ENCODE measurements at places on chromosomes 6 and 20.

- H3K36me3 ChIP-seq, result no peaks in the 10 kb centered on the region
- H3K4me3 ChIP-seq, result no peak overlapping the region
- no peaks in the 10 kb centered on the region for H3K4me1 ChIP-seq
- H3K27me3 ChIP-seq, result peaks cover 13% of the 10 kb centered on the region
Measured at GRCh38 chr20:4507288-4507719, 214.4 kb upstream of the PRND start.

GRCh38 chr20:56257604-56258003 is 9.1 kb downstream of the MC3R start:
- no peaks in the 10 kb centered on the region for H3K36me3 ChIP-seq
- H3K4me3 ChIP-seq, result no peak overlapping the region
- DNase-seq, result no peak

DNA sequence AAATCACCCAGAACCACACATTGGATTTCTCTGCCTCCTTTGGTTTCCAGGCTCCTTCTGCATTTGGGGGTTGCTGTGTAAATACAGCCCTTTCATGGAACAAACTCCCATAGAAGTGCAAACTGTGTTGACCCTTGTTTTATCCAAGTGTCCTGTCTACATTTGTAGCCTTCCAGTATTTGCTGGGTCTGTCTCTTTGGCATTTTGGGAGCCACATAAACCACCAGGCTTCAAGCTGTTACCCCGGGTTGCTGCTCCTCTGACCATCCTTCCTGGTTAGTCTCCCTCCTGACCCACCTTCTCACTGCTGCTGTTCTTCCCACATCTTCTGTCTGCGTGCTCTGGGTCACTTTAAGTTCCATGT is 7.6 kb upstream of the MTHFD1L start:
- H3K36me3 ChIP-seq, result peaks cover 19% of the 10 kb centered on the region
- no peak for DNase-seq
- H3K4me3 ChIP-seq, result no peak overlapping the region
- peaks cover 8% of the 10 kb centered on the region for H3K4me1 ChIP-seq
- H3K27me3 ChIP-seq, result no peaks in the 10 kb centered on the region

GRCh38 chr20:4546786-4547185 is 174.9 kb upstream of the PRND start:
- peaks cover 16% of the 10 kb centered on the region for H3K27me3 ChIP-seq
- no peaks in the 10 kb centered on the region for H3K4me1 ChIP-seq
- no peak for DNase-seq
- H3K4me3 ChIP-seq, result no peak overlapping the region
- no peaks in the 10 kb centered on the region for H3K36me3 ChIP-seq

DNA sequence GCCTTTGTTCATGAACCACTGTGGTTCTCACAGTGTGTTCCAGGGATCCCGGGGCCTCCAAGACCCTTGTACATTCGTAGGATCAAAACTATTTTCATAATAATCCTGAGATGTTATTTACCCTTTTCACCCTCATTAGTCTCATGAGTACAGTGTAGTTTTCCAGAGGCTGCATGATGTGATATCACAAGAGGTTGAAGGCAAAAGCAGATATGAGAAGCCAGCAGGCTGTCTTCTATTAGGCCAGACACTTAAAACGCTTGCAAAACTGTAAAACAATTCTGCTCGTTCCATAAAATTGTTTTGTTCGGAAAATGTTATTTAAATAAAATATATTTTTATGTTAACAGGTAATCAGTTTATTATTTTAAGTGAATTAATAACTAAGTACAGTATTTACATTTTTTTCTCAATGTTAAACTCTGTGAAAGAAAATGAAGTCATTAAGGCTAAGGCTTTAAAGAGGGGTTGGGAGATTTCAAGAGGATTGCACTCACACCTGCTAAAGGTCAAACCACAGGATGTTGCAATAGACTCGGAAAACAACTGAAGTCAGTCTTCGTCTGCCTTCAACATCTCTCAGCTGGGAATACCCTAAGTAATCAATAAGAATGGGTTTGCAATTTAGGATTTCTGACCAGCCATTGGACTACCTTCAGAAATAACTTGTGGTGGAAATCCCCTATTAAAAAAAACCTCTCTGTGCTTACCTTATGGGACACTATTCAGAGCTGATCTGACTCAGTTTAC is 474.2 kb downstream of the KIF16B start:
- no peak for DNase-seq
- H3K4me1 ChIP-seq, result peaks cover 11% of the 10 kb centered on the region
- H3K4me3 ChIP-seq, result no peak overlapping the region

DNA sequence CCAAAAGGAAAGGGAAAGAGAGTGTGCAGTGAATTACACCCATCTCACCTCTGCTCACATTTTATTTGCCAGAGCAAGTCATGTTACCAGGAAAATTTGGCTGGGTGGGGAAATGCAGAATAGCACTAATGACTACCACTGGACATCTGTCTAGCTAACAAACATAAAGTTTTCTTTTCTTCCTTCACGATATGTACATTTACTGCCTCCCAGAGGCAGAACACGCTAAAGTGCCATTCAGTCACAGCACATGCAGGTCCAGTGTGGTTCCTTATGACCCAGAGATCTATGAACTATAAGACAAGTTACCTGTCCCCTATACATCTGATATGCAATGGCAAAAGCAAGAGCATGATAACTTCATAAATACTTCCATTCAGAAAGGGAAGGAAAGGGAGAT is 194.1 kb downstream of the OGFRL1 start:
- no peak for DNase-seq
- H3K27me3 ChIP-seq, result peaks cover 4% of the 10 kb centered on the region
- H3K27ac ChIP-seq, result no peak overlapping the region
- no peak overlapping the region for H3K4me3 ChIP-seq

DNA sequence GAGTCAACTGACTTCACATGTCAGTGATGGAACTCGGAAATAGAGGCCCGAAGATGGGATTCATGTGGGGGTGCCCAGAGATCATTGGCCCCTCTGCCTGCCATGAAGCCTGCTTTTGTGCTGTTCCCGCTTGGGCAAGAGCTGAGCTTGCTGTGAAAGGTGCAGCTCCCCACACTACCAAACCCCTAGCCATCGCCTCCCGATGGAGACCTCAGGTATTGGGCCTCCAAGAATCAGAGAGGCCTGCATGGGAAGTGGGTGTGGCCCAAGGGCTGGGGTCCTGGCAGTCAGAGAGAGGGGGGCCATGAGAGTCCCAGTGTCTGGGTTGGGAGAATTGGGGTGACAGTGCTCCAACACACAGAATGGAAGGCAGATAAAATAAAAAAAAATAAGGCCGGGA is 160.9 kb downstream of the SOD2 start:
- H3K4me3 ChIP-seq, result no peak overlapping the region
- no peak for DNase-seq
- no peaks in the 10 kb centered on the region for H3K4me1 ChIP-seq

GRCh38 chr20:15618912-15619311 is 954.3 kb downstream of the KIF16B start:
- H3K36me3 ChIP-seq, result no peaks in the 10 kb centered on the region
- peaks cover 2% of the 10 kb centered on the region for H3K27me3 ChIP-seq
- no peaks in the 10 kb centered on the region for H3K4me1 ChIP-seq
- no peak for DNase-seq
- H3K27ac ChIP-seq, result no peak overlapping the region

DNA sequence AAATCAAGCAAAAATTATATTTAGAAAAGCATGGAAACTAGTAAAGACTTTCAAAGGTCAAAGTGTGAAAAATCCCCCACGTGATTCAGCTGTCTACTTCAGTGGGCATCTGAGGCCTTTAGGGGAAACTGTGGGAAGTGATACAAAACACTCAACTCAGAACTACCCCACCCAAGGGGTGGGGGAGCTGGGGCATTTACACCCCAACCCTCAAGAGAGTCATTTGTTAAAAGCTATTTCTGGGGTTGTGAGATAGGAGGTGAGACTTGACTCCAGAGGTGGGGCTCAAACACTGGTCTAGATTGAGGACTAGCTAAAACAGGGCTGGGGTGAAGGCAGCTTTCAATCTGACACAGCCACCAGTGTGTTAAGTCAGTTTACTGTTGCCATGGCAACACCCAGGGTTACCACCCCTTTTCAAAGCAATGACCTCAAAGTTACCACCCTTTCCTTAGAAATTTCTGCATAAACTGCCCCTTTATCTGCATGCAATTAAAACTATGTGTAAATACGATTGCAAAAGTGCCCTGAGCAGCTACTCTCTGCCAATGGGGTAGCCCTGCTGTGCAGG is 9.9 kb upstream of the GTSF1L start:
- no peaks in the 10 kb centered on the region for H3K27me3 ChIP-seq
- H3K36me3 ChIP-seq, result no peaks in the 10 kb centered on the region
- H3K27ac ChIP-seq, result no peak overlapping the region

DNA sequence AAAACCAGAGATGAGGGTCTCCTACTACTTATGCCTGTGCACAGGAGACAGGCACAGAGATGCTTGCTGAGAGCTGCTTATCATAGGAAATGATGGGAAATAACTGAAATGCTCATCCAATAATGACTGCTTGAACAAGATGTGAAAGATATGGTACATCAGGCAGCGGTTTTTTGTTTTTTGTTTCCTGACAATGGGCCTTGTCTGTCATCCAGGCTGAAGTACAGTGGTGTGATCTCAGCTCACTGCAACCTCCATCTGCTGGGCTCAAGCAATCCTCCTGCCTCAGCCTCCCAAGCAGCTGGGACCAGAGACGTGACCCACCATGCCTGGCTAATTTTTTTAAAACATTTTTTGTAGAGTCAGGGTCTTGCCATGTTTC is 1.2 kb upstream of the RIPOR3 start:
- peaks cover 2% of the 10 kb centered on the region for H3K36me3 ChIP-seq
- DNase-seq, result no peak
- no peak overlapping the region for H3K27ac ChIP-seq
- H3K27me3 ChIP-seq, result peaks cover 26% of the 10 kb centered on the region
- H3K4me1 ChIP-seq, result peaks cover 9% of the 10 kb centered on the region

GRCh38 chr20:63401384-63402110 is 40.4 kb upstream of the CHRNA4 start:
- DNase-seq, result no peak
- peaks cover 7% of the 10 kb centered on the region for H3K27me3 ChIP-seq
- H3K4me1 ChIP-seq, result peaks cover 4% of the 10 kb centered on the region
- H3K36me3 ChIP-seq, result no peaks in the 10 kb centered on the region
- no peak overlapping the region for H3K27ac ChIP-seq

- no peak for DNase-seq
- H3K4me1 ChIP-seq, result peaks cover 8% of the 10 kb centered on the region
- no peak overlapping the region for H3K27ac ChIP-seq
- peaks cover 5% of the 10 kb centered on the region for H3K27me3 ChIP-seq
- no peak overlapping the region for H3K4me3 ChIP-seq
Measured at GRCh38 chr6:11922901-11923300, 89.2 kb upstream of the HIVEP1 start.

DNA sequence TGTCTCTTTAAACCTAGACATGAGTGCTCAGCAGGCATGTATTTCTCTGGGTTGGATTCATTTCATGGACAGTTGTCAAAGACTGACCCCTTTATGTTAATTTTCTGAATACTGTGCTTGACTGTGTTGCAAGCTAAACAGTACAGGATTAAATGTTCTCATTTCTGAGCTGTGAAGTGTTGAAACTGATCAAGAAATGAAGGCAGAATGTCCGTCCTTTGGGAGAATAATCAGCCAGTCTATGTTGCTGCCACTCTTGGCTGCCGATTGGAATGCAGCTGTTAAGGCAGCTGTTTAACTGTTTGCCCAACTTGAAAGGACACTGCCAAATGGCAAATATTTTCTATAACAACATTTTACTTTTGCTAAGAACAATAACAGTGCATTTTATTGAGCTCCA is 87.3 kb downstream of the CEP57L1 start:
- H3K36me3 ChIP-seq, result no peaks in the 10 kb centered on the region
- peaks cover 7% of the 10 kb centered on the region for H3K4me1 ChIP-seq
- peaks cover 8% of the 10 kb centered on the region for H3K27me3 ChIP-seq

DNA sequence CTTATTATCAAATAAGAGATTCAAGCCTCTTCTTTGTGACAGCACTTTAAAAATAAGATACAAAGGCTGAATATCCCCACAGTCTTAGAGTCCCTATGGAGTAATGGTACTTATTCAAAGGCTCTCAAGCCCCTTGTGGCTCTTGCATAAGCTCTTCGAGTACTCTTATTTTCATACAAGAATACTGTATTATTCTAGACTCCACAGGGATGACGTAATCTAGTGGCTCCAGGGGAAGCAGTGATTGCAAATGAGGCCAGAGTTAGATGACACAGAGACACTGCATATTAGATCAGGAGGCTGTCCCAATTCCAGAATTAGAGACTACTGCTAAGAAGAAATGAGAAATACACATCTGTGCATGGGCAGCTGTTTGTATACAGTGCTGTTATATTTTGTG is 1195.9 kb upstream of the MAP3K7 start:
- H3K27me3 ChIP-seq, result no peaks in the 10 kb centered on the region
- no peaks in the 10 kb centered on the region for H3K4me1 ChIP-seq
- DNase-seq, result no peak
- H3K36me3 ChIP-seq, result no peaks in the 10 kb centered on the region

DNA sequence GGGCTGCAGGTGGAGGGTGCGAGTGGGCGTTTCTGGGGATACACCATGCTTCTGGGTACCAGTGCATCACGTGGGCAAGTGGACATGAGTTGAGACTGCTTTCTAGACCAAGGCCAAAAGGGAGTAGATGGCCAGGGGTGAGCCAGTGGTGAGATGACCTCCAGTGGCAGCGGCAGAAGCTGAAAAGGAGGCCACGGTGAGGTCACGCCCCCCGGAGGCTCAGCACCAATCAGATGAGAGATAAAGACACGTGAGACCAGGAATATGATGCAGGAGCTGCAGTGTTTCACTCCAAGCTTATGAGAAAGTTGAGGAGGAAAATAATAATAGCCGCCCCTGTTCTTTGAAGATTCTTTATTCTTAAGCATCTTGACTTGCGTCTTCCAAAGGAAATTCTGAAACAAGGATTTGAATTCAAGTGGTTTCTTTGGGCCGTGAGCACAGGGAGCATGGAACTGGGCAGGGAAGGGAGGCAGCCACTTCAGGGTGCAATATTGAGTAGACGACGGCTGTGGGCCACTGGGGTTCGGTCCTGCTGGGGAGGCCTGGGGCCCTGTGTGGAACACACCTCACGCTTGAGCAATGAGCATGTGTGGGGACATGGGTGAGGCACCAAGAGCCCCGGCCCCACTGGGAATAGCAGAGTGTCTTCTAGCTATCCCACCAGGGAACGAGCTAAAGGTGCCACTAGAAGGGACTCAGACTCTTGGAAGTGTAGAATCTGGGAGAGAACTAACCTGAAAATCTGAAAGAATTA is 156.7 kb upstream of the LRFN2 start:
- no peak overlapping the region for H3K27ac ChIP-seq
- H3K36me3 ChIP-seq, result no peaks in the 10 kb centered on the region
- H3K27me3 ChIP-seq, result peaks cover 24% of the 10 kb centered on the region
- no peak for DNase-seq
- H3K4me1 ChIP-seq, result no peaks in the 10 kb centered on the region
- no peak overlapping the region for H3K4me3 ChIP-seq

- no peaks in the 10 kb centered on the region for H3K36me3 ChIP-seq
- no peak overlapping the region for H3K27ac ChIP-seq
- no peak for DNase-seq
- peaks cover 2% of the 10 kb centered on the region for H3K4me1 ChIP-seq
Measured at GRCh38 chr6:33367009-33367714, 24.5 kb upstream of the KIFC1 start.

Data from memory B cell (primary cell).